ENCODE measurements at places on chromosomes 11 and 22. TPM values are rescaled to one million over a fixed set of nuclear protein-coding genes. Genes with fewer than 3 reads are reported as not detected.

Gene DDI1
- total RNA-seq: not detected

Gene MPZL2
- 0.25 TPM for total RNA-seq

Gene CDON
- 5.2 TPM for total RNA-seq

Gene CCDC90B
- total RNA-seq: 52.3 TPM

Gene SOX6
- total RNA-seq: 0.62 TPM

Gene PGA3
- not detected for total RNA-seq

Gene GAL
- total RNA-seq: 3.3 TPM

Gene TEX54
- not detected for total RNA-seq

Gene MISFA
- 1.3 TPM for total RNA-seq

Gene ST14
- total RNA-seq: under 0.01 TPM

Gene RAB1B
- total RNA-seq: 83.9 TPM

Gene YPEL1
- 0.50 TPM for total RNA-seq

Gene PGR
- 4.1 TPM for total RNA-seq

Gene TBX1
- 0.12 TPM for total RNA-seq
